Activated CD4-positive, alpha-beta T cell treated with anti-CD3 and anti-CD28 coated beads, Interleukin-2, amount 10 ng/mL, durations not matched to agents 24 days and 14 days (primary cell): ENCODE measurements at places on chromosomes 1 and 21. TPM values are rescaled to one million over a fixed set of nuclear protein-coding genes. Genes with fewer than 3 reads are reported as not detected.

Gene CAMK1G
- total RNA-seq: 0.54 TPM in 1 of 2 replicates, not detected in the other

Gene ST6GALNAC3
- total RNA-seq: 0.28 TPM in 1 of 2 replicates, not detected in the other

Gene KRTAP6-3
- not detected in 2 replicates for total RNA-seq

Gene DIRAS3
- not detected in 2 replicates for total RNA-seq

Gene FMO4
- total RNA-seq: 1.0 and 1.8 TPM in 2 replicates

Gene BSND
- total RNA-seq: not detected in 2 replicates

Gene RNF115
- total RNA-seq: 14.1 and 15.5 TPM in 2 replicates

Gene LINGO4
- total RNA-seq: not detected in 2 replicates

Gene SYT14
- not detected in 2 replicates for total RNA-seq

Gene VHLL
- 0.54 and 1.0 TPM in 2 replicates for total RNA-seq

Gene LMX1A
- total RNA-seq: not detected in 2 replicates

Gene PDE4B
- 10.6 and 10.9 TPM in 2 replicates for total RNA-seq

Gene OPN3
- total RNA-seq: 11.2 and 11.6 TPM in 2 replicates

Gene FCGR2B
- not detected in 2 replicates for total RNA-seq

Gene TRIM67
- not detected in 2 replicates for total RNA-seq

Gene PRELP
- not detected in 2 replicates for total RNA-seq

Gene TNFSF4
- total RNA-seq: 1.7 and 1.9 TPM in 2 replicates

Gene GBP5
- total RNA-seq: 107 and 110 TPM in 2 replicates

Gene C1orf226
- total RNA-seq: 0.07 TPM in 1 of 2 replicates, not detected in the other

Gene LRIG2
- 11.8 and 12.7 TPM in 2 replicates for total RNA-seq

Gene RGSL1
- total RNA-seq: not detected in 2 replicates

Gene SLC25A34
- 1.4 and 1.5 TPM in 2 replicates for total RNA-seq

Gene PRAMEF11
- total RNA-seq: not detected in 2 replicates

Gene OR2L2
- total RNA-seq: 0.07 TPM in 2 replicates

Gene BROX
- total RNA-seq: 35.4 and 36.4 TPM in 2 replicates

Gene CFHR5
- total RNA-seq: not detected in 2 replicates

Gene PBXIP1
- total RNA-seq: 19.3 and 21.6 TPM in 2 replicates
